ENCODE measurements at places on chromosomes 13 and 19.

- DNase-seq, result no peak
These were observed 644.9 kb upstream of the PCDH20 start for GRCh38 chr13:62060570-62060969.

- no peak for DNase-seq
These were observed 42.2 kb upstream of the MRI1 start for GRCh38 chr19:13722146-13722545.

GRCh38 chr19:37763488-37763887 lies 15.9 kb downstream of the ZNF573 start:
- no peak for DNase-seq

DNA sequence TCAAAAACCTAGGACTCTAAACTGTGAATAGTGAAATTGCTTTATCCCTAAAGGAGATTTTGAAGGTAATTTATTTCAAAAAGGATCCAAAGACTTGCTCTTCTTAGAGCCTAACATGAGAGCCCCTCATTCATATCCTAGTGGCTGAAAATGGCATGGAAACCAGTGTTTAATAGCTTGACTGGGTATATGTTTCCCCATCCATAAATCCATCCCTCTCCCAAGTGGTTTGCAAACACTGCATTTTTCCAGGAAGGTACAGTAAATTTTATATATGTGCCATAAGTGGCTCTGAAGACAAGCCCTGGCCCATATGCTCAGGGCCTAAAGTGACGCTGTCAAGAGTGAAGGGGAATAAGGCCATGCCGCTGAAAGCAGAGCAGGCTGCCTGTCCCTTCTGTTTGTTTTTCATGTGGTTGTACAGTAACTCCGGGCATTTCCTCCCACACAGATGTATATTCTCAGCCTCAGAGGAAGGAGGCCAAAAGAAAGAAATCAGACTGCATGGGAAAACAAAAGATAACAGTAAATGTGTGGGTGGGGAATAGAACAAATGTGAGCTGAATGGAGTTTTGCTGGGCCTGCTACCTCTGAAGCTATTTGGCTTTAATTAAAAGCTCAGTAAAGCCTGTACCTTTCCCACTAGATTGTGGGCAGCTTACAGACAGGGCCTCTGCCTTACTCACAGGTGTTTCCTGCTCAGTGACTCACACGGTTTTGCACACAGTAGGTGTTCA lies 181.9 kb downstream of the PCDH9 start:
- DNase-seq, result no peak

DNA sequence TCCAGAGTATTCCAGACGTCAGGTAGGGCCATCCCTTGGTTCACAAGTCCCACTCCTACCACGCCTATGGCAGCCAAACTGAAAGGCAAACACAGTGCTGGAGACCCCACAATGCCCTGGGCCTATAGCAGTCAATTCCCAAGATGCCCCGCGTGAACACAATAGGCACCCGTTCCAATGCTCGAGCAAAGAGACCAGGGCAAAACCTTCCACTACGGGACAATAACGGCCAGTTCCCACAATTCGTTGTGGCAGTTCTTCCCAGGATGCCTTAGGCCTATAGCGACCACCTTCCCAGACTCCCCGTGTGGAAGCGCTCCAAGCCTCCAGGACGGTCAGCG lies 538 bp downstream of the ZNF428 start:
- no peak for DNase-seq

GRCh38 chr19:6038634-6039405 lies 60.9 kb upstream of the RANBP3 start:
- DNase-seq, result no peak

GRCh38 chr13:87138866-87139265 lies 532.3 kb upstream of the SLITRK5 start:
- DNase-seq, result no peak

GRCh38 chr13:56349866-56350265 lies 790.9 kb upstream of the PRR20A start:
- DNase-seq, result no peak

GRCh38 chr13:23876265-23876664 lies 12.9 kb downstream of the MIPEP start:
- peak; percentile 10 for DNase-seq

DNA sequence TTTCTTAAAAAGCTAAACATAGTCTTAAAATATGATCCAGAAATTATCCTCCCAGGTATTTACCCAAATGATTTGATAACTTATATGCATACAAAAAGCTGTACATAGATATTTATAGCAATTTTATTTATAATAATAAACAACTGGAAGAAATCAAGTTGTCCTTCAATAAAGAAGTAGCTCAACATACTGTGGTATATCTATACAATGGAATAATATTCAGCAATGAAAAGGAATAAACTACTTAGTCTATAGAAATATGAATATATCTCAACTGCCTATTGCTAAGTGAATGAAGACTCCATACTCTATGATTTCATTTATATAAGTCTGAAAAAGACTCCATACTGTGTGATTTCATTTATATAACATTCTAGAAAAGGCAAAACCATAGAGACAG lies 47.1 kb upstream of the SLAIN1 start:
- no peak for DNase-seq

- DNase-seq, result no peak
These were observed 33.5 kb downstream of the ZNF844 start for GRCh38 chr19:12098040-12098439.

- DNase-seq, result no peak
These were observed 13.3 kb downstream of the C3 start for GRCh38 chr19:6707011-6707657.

DNA sequence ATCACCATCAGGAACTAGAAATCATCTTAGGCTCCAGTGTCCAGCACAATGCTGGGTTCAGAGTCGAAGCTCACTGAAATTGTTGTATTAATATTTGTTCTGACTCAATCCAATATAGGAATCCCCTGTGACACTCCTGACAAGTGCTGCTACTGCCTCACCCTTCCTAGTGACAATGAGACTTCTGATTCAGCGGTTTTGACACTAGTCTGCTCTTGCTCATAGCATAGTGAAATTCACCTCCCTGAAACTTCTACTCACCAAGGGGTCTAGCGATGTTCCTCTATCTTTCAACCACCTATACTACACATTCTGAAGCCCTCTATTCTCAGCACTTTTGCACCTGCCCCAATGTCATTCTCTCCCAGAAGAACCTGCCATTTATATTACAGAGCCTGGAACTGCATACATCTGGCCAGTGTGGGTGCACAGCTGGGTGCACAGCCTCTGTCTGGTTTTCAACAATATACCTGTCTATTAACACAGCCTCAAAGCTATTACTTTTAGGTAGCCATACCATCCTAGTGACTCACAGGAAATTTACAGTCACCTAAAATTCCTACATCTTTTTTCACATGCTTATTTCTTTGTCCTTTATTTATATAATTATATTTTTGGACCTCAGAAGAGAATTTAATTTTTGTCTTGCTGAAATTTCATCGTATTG lies 88.3 kb downstream of the DOCK9 start:
- DNase-seq, result peak; percentile 40

DNA sequence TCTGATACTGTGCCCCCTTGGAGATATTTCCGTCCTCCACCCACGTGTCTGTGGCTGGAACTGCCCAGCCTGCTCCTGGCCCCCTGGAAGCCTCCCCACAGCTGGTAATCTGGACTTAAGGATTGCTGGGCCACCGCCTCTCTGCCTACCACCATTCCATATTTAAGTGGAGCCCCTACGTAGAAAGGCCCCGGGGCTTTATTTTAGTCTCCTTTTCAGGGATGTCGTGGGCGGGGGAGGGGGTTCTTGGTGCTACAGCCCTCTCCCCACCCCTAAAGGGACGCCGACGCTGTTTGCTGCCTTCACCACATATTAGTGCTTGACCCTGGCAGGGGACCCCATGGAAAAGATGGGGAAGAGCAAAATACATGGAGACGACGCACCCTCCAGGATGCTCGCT lies 2.7 kb upstream of the NOP53 start:
- DNase-seq, result no peak

- DNase-seq, result no peak
These were observed 38.3 kb downstream of the ANKRD10 start for GRCh38 chr13:110876609-110877008.

DNA sequence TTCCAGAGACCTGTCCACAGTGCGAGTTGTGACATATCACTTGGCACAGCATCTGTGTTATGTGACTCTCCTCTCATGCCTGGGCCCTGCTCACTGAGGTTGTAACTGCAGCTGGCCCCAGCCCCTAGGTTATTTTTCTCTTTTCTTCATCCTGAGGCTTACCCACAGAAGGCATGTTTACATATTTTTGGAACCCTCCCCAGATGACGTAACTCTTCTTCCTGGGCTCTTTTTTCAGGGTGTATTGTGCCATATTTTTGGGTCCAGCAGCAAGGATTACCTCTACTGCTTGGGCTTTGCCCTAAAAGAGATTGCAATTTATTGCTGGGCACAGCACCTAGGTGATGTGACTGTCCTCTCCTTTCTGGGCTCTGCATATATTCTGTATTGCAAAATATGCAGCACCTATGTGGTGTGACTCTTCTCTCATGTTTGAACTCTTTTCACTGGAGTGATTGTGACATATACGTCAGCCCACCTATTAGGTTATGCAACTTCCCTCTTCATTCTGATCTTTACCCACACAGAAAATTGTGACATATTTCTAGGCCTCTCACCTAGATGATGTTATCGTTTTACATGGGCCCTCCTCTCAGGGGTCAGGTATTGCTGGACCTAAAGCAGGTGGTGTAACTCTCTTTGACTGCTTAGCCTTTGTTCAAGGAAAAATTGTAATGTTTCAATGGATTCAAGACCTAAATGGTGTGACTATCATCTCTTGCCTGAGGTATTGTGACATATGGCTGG lies 64.5 kb upstream of the ZNF724 start:
- DNase-seq, result peak; percentile 95

GRCh38 chr19:22945560-22945959 lies 57.4 kb downstream of the ZNF728 start:
- no peak for DNase-seq

- no peak for DNase-seq
These were observed 34.2 kb downstream of the NALCN start for GRCh38 chr13:101382086-101382485.

GRCh38 chr13:24097064-24097463 lies 63.5 kb upstream of the SPATA13 start:
- no peak for DNase-seq

GRCh38 chr13:27450921-27451471 lies 632 bp upstream of the MTIF3 start:
- DNase-seq, result peak; percentile 71

DNA sequence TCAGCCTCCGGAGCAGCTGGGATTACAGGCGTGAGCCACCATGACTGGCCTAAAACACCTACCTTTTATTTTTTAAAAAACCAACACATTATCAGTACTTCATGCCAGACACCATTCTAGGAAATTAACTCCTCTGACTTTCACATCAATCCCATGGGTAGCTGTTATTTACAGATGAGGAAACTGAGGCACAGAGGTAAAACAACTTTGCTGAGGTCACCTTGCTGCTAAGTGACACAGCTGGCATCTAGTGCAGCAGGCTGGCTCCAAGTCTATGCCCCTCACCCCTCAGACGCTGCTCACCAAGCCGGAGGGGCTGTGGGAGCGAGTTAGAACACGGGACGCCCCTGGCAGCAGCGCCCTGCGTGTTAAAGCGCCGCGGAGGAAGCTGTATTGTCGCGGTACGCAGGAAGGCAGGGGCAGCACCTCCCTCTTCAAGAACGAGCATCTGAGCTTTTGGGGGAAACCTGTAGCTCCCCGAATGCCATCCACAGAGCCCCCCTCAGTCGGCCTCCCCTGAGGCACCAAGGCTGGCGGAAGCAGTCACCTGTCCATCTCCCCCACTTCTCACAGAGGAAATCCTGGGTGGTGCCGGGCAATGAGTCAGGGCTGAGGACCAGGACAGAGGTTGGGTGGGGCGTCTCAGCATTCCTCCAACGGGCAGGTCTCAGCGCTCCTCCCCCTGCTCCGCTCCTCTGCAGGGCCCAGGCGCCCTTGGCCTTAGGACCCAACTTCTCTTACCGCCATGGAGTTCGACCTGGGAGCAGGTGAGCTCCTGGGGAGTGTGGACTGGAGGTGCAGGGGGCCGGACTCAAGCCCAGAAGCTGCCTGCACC lies at the start of gene C19orf33:
Gene C19orf33, plus strand, starts transcription at position 735 of the 835 bp plus-strand sequence. Its CDS starts 11 bp downstream, at position 746.
- DNase-seq, result peak; percentile 71

DNA sequence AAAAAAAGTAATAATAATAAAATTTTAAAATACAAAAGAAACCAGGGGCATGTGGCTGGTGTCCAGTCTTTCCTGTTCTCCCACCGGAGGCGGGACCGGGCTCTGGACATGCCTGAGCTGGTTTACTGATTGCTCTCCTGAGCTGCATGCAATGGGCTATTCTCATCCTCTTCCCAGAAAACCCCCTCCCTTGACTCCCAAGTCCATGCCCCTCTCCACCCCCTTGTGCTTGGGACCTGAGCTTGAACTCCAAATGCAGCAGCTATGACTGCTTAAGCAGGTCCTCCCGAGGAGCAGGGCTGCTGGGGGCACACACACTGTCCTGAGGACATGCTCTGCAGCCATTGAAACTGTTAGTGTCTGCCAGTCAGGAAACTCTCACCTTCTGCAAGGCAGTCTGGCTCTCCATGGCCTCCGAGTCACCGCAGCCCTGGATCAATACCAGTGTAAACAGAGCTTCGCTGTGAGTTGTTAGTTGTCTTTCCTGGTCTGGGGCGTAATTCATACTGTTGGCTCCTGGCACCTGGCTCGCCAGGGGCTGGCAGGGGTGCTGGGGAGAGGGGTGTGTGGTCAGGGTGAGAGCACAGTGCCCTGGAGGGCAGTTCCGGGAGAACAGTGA lies 41.6 kb upstream of the CHST8 start:
- no peak for DNase-seq

GRCh38 chr19:8700956-8701355 lies 2.4 kb upstream of the ACTL9 start:
- DNase-seq, result no peak

GRCh38 chr19:52542984-52543664 lies 15.7 kb downstream of the ZNF808 start:
- no peak for DNase-seq

DNA sequence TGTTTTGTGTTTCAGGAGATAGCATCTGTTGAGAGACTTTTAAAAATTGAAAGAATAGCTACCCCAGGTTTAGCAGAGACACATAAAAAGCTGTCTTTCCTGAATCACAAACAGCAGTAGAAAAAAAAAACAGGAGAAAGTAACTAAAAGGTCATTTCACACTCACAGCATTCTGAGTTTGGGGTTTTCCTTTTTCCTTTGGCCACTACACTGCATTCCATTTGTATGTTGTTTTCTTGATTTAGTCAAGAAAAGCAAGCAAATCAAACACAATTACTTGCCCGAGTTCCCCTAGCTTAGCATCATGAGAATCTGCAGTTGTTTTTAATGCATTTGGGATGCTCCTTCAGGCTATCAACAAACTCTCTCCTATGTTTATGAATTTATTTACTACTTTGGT lies 161.0 kb downstream of the KCTD12 start:
- no peak for DNase-seq

All from trophoblast cell (in vitro differentiated cells and primary cell).